ENCODE measurements at places on chromosomes 7 and 10.

DNA sequence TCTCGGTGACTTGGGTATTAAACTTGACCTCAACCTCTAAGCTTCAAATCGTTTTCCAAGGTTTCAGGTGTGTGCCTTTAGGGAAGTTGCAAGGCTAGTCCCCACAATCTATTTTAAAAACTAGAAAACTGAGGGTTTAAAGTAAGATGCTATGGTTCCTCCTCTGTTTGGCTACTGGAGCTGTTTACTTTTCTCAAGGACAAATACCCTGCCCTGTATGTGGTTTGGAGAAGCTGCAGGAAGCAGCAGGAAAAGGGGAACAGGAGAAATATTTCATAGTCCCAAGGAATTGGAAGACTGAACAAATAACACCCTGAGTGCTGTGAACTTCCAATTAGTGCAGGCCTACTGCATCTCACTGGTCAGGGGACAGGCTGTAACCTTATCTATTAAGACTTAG, 135.9 kb downstream of the NRP1 start:
- no peak for DNase-seq

DNA sequence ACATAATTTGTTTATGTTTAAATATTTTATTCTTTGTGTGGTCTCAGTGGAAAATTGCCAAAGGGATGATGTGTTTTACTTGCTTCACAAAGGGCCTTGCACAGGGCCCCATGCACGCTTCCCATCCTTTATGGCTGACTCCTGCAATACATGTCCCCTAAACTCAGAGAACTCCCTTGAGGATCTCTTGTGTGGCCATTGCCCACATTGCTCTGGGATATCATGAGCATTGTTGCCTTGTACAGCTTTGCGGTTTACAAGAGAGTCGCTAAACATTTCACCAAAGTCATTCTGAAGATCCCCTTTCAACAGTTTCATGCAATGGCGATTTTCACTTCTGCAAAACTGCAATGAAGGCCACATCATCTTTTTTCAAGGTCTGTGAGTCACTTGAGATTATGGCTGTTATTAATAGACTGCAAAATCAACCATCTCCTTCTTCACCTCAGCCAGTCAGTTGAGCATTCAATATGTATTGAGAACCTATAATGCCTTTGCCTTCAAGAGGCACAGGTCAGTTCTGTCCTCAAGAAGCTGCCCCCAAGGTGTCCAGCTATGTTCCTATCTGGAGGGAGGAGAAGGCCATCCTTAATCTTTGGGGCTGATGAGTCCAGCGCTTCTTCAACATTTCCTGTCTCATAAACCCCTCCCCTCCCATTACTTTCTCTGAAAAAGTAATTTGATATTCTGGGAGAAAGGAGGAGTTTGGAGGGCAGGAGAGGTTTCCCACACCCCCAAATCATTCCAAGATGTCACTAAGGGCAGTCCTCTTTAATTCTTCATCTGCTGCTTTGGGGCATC, 108.1 kb downstream of the CCDC71L start:
- no peak for DNase-seq

DNA sequence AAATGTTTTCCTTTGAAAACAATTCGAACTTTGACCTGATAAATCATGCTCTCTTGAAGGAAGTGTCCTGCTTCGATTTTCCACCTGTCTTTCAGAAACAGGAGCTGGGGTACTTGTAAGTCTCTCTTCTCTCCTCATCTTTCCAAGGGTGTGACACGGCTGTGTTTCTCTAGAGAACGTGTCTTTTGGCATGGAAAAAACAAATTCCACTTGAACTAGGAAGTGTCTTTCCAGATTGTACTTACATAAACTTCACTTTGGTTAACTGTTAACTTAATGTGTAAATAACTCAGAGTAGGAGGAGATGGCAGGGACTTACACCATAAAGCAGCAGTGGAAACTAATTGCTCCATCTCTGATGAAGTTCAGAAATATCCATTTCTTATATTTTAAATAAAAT, 4.2 kb upstream of the CALCR start:
- no peak for DNase-seq

- no peak for DNase-seq
These were observed 15.5 kb downstream of the ARHGAP12 start for GRCh38 chr10:31912898-31913850.

DNA sequence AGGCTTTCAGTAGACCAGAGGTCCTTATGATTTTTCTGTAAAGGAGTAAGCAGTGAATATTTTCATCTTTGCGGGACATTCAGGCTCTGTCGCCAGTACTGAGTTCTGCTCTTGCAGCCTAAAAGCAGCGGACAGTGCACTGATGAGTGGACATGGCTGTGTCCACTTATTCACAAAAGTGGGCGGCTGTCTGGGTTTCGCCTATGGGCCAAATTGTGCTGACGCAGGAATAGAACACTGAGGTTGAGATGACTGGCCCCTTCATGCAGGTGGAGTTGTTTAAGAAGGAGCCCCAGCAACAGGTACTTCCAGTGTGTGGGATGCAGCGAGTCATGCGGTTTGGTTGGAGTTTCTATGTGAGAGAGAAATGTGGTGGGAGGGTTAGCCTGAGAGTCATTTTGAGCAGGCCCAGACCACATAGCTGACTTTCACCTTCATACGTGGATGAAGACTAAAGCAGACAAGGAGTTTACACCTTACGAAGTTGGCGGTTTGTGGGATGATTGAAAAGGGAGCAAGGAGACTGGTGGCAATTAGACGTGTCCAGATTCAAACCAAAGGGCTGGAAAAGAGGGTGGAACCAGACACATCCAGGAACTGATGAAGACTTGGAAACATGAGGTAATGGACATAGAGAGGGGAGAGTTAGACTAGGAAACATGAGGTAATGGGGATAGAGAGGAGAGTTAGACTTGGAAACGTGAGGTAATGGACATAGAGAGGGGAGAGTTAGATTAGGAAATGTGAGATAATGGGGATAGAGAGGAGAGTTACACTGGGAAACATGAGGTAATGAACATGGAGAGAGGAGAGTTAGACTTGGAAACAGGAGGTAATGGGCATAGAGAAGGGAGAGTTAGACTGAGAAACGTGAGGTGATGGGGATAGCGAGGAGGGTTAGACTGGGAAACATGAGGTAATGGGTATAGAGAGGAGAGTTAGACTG, 38.2 kb downstream of the WDR37 start:
- no peak for DNase-seq

GRCh38 chr10:109743574-109743973, 179.7 kb downstream of the XPNPEP1 start:
- no peak for DNase-seq

DNA sequence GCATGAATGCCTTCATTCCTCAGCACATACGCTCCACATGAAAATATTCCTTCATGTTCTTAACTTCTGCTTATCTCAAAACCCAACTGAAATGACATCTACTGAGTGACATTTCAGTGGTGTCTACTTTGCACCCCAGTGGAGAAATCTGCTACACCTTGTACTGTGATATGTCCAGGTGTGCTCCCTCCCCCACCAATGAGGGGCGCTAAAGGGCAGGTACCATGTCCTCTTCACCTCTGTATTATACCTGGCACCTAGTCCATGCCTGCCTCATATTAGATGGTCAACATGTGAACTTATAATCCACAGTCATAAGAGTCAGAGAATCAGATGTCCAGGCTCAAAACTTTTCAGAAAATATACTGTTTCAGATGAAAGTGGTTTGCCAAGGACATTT, 2.1 kb downstream of the PAXIP1 start:
- DNase-seq: no peak

GRCh38 chr7:128366986-128367385, 5.5 kb upstream of the PRRT4 start:
- DNase-seq: no peak

GRCh38 chr7:158061884-158062656, 525.6 kb downstream of the PTPRN2 start:
- DNase-seq: no peak

GRCh38 chr7:79820387-79820786, 314.2 kb upstream of the GNAI1 start:
- no peak for DNase-seq

GRCh38 chr10:19826712-19827111, 10.5 kb downstream of the PLXDC2 start:
- DNase-seq: no peak

DNA sequence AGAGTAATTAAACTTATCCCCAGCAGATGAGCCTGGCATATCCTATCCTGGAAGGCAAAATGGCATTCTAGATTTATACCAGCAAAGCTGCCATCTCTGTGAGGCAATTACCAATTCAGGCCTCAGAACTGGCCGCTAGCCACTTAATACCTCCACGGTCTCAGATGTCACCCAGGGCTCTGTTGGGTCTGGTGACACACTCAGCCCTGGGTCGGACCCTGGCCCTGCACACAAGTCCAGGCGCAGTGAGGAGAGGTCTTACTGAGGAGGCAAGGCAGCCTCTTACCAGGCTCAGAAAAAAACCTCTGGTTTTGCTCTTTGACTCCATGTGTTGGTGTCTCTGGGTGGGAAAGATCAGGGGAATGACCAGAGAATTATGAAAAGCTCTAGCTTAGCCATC, 186.6 kb downstream of the EMX2 start:
- no peak for DNase-seq

GRCh38 chr10:126240483-126240882, 147.8 kb downstream of the ADAM12 start:
- no peak for DNase-seq

GRCh38 chr10:130717083-130717482, 580.9 kb downstream of the GLRX3 start:
- DNase-seq: no peak

- no peak for DNase-seq
These were observed 99.0 kb downstream of the UBE2H start for GRCh38 chr7:129853661-129854268.

- peak; percentile 87 for DNase-seq
These were observed 25.2 kb downstream of the SMNDC1 start for GRCh38 chr10:110279407-110279986.

DNA sequence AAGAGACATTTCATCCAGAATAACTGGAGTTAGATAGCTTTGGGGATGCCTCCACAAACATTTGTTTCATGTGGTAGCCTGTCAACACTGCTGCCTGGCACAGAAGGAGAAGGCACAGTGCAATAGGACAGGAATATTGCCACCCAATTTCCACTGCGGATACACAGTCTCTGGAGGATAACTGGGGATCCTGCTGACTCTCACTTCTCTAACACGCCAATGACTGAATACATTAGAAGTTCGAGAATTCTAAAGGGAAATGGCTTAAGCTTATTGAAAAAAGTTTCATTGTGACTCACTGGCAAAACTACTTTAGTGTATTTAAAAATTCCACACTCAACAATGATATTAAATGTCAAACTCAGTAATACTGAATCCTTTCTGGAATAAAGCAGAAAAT, 12.9 kb downstream of the ARL3 start:
- DNase-seq: no peak
